A549 treated with RU486 at 1 μM for 4 hours (cell line): ENCODE measurements at places on chromosomes 12 and 14. TPM values are rescaled to one million over a fixed set of nuclear protein-coding genes. Genes with fewer than 3 reads are reported as not detected.

RPL10L gene
- not detected in 5 replicates for total RNA-seq

HCAR2 gene
- 0.11 to 0.32 TPM (median 0.20 TPM) in 5 replicates for total RNA-seq

TAS2R50 gene
- not detected in 5 replicates for total RNA-seq

MIP gene
- not detected in 5 replicates for total RNA-seq

EML1 gene
- total RNA-seq, result 34.2 to 43.3 TPM (median 40.6 TPM) in 5 replicates

SPIC gene
- not detected in 5 replicates for total RNA-seq

RTL1 gene
- total RNA-seq, result 0.26 to 0.34 TPM (median 0.27 TPM) in 5 replicates

PZP gene
- not detected in 5 replicates for total RNA-seq

OTUB2 gene
- 3.7 to 6.8 TPM (median 4.3 TPM) in 5 replicates for total RNA-seq

PMEL gene
- 0.75 to 1.4 TPM (median 0.87 TPM) in 5 replicates for total RNA-seq

KRT85 gene
- total RNA-seq, result 0.12 TPM in 1 of 5 replicates, not detected in the others

SLC39A2 gene
- total RNA-seq, result not detected in 5 replicates

TAS2R30 gene
- not detected in 5 replicates for total RNA-seq

MANSC4 gene
- total RNA-seq, result not detected in 5 replicates

OAS3 gene
- total RNA-seq, result 23.1 to 33.3 TPM (median 29.4 TPM) in 5 replicates
